AG09309 (cell line): ENCODE measurements at places on chromosomes 2 and 18.

DNA sequence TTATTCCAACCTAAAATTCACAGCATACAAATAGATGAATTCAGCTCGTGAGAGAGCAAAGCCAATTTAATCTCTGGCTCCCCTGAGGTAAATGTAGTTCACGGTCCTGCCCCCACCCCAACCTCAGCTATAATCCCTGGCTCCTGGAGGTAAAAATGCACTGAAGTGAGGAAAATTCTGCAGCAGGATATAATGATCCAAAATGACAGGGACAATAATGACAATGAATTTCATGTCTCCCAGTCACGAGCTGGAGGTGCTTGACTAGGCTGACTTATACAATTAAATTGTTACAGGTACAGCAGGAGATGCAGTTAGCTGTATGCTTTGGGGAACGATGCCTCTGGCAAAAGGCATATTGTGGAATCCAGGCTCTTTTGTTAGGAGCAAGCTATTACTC, 82.0 kb downstream of the GPD2 start:
- no peak for DNase-seq

DNA sequence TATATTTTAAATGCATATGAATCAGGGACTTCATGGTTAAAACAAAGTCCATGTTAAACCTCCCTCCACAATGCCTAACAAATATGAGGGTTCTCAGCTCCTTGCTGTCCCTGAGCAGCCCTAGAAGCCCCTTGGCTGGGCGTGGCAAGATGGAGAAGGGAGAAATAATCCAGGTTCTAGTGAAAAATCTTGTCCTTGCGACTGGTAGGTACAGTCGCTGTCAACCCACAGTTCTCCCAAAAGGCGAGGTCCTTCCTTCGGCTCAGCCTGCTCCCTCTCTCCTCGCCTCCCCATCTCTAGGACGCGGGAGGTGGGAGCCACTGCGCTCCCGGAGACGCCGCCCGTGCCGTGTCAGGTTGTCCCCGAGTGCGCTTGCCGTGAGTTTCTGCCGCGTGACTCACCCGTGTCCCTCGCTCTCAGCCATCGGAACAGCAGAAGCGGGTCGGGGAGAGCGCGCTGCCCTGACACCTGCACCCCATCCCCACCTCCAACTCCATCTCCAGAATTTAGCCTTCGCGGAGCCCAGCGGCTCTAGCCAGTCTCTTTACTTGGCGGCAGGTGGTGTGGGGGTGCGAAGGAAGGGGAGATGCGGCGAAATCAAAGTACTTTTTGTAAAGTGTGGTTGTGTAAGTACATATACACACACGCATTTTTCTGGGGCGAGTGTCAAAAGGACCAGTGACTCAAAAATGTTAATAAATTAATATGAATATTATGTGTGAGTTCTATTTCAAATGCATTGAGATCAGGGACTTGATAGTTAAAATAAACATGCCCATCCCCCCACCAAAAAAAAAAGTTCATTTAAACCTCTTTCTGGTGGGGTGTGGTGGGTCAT, 65.1 kb upstream of the TMEM17 start:
- DNase-seq, result no peak

GRCh38 chr2:242041816-242042215, 172.3 kb downstream of the RTP5 start:
- DNase-seq, result no peak

GRCh38 chr2:119455066-119455718, 23.5 kb downstream of the TMEM37 start:
- DNase-seq, result no peak

GRCh38 chr18:49052891-49053644, 102.3 kb upstream of the SMAD7 start:
- peak; percentile 94 for DNase-seq

DNA sequence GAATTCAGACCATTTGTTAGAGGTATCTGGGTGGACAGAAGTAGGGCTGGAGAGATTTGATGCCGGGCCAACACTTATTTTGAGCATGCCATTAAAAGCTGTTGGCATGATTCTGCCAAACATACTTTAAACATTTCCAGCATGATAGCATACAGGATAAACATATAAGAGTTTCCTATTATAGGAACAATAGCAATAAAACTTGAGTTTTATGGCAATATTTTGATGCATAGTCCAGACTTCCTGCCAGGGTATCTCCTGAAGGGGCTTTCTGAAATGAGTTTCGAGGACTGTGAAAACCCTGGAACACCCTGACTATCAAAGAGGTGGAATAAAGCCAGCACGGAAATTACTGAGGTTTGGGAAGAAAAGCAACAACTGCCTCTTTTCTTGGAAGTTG, 1398.0 kb upstream of the NXPH2 start:
- no peak for DNase-seq

DNA sequence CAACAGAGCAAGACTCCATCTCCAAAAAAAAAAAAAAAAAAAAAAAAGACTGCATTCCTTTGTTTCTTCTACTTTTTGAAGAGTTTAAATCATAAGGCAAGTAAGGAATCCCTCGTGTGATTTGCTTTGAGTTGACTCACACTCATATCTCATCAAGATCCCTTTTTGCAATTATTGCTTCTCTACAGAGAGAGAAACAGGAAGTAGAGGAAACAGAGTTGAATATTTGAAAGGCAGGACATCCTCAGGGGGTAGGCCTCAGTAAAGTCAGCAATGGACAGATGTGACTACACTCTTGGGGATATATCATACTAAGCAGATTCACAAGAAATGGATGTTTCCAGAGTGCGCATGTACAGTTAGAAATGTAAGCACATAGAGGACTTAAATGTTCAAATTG, 11.2 kb upstream of the EFR3B start:
- no peak for DNase-seq

DNA sequence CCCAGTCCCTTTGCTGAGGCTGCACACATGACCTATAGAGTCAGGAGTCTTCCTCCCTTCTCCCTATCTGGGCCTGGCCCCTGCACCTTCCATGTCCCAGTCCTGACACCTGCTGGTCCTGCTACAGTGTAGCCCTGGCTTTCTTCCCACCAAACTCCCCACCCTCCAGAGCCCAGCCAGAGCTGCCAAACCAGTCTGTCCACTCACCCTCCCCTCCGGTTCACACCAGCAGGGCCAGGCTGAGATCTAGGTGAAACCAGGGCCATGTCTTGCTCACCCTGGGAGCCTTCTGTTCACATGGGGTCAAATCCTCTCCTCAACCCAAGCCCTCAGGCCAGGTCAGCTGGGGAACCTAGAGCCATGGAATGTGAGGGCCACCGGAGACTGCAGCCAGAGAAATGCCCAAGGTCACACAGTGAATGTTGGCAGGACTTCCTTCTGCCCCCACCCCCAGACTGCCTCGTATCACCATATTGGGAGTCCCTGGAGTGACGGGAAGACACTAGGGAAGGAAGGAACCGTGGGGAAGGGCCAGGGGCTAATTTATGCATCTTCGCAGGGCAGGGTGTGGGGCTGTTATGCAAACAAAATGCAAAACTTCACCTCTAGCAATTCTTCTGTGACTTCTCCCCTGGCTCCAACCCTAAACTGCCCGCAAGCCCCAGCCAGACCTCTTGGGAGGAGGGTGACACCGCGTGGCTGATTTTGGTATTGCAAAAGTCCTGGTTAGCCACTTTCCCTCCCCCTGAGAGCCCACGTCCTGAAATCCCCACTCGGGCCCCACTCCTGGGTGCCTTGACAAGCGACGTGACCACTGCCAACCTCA, 14.6 kb downstream of the TNS1 start:
- no peak for DNase-seq

DNA sequence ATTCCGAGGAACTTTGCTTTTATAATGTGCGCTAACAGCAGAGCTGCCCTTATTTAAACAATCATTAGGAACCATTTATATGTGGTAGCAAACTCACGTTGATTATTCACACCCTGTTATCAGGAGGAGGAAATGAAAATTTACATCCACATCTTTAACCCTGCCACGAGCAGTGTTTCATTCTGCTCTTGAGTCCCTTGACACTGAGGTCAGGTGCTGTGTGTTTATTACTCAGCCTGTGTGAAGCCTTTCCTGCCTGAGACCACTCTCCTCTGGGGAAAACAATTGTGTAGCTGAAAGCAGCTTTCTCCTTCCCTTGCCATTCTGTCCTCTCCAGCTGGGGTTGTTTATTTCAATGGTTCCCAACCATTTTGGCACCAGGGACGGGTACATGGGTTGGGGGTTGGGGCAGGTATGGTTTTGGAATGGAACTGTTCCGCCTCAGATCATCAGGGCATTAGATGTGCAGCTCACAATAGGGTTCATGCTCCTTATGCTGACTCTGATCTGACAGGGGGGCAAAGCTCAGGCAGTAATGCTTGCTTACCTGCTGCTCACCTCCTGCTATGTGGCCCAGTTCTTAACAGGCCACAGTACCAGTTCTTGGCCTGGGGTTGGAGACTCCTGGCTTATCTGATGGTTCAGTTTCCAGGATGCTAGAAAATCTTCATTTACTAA, 651.1 kb downstream of the TDRD15 start:
- DNase-seq, result no peak

DNA sequence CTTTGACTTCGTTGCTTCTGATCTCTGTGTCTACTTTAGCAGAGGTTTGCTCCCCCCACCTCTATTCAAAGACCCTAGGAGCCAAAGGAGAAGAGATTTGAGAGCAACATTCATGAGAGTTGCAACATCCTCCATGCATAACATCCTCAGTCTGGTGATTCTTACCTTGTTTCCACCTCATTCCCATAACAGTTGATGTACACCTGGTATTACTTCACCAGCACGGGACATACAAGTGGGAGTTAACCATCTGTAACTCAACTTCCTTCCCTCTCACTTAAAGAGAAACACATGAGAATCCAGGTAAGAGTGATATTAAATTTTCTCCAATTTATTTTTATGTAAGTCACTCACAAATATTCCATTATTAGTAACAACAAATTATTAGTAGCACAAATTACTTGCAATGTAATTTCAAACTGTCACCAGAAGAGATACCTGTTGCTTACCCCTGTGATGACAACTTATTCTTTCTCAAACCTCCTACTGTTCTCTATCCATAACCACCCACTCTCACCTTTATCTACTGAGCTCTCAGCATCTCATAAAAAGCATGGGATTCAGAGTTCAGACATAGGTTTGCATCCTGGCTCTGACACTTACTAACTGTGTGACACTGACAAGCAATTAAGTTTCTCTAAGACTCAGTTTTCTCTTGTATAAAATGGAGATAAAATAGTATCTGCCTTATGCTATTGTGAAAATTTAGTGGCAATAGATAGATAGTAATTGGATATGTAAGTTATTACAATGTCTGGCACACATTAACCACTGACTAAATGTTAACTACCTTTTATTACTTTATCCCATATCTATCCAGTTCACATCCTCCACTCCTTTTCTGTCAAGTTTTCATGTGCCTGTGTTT, 184.6 kb upstream of the SRD5A2 start:
- no peak for DNase-seq

DNA sequence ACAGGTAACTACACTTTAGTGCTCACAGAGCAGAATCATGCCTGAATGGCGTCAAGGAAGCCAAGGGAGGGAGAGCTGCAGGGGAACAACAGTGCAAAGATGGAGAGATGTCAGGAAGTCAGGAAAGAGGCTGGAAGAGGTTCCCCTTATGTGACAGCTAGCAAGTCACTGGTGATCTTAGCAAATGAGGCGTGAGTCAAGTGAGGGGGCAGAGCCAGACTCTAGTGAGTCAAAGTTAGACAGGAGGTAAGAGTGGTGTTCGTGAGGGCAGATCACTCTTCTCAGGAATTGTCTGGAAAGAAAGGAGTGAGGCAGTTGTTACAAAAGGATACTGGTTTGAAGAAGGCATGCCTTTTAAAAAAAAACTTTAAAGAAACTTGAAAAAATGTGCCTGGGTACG, 87.1 kb downstream of the MEP1B start:
- no peak for DNase-seq

- DNase-seq, result no peak
Measured at GRCh38 chr2:174477759-174478158, 9.1 kb downstream of the GPR155 start.

DNA sequence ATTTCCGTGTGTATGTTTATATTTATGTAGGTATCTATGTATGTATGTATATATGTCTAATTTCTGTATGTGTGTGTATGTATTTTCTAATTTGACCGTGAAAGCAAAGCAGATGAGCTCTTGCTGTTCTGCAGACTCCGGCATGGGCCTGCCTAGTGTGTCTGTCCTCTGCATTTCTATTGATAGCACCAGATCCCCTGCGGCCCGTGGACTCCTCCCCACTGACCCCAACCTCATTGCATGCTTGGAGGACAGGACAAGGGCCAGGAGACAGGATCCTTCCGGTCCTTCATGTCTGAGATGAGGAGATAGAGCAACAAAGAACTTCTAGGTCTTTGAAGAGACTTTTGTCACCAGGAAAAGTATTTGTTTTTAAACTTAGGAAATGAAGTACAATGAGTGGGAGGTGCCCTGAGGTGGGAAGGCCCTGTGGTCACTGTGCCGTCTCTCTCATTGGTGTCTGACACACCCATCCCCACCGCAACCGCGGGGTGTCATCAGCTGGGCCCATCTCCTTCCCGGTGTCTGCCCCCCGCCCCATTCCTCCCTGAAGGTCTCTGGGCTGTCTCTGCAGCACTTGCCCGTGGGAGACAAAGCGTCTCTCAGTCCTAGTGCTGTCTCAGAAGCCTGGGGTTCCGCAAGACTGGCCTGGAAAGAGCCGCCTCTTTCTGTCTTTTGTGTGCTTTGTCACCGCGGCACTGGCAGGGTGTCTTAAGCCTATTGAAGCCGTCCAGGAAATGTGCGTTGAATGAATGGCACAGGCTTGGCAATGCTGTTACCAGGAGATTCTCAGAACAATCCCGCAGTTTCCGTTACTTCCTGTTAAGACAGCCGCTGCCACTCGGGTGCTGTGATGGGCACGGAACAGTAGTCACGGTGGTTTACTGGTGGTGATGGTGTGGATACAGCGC, 216.4 kb downstream of the AGAP1 start:
- DNase-seq, result no peak

DNA sequence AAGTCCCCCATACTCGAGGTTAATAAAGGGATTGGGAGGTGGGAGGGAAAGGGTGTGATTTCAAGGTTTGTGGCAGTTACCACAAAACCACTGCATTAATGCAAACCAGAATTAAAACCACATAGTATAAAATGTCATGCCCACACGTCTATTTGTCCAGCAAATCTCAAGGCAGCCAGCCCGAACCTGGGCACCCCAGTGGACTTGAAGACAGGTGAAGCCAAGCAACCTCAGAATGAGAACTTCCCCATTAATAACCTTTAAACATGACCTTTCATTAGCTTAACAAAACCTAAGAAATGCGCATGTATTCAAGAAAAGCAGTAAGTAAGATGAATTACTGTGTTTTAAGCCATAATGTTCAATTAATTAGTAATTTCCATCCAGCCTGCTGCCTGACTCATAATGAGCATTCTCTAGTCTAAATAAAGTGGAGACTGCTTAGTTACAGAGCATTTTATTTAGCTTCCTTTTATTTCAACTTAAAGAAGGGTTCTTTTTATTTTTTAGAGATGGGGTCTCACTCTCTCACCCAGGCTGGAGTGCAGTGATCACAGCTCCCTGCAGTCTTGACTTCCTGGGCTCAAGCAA, 229.6 kb downstream of the FAM210A start:
- DNase-seq, result no peak

GRCh38 chr2:19706332-19706731, 195.5 kb downstream of the TTC32 start:
- no peak for DNase-seq

GRCh38 chr18:77099485-77100370, 32.9 kb downstream of the MBP start:
- DNase-seq, result no peak
